Ureter (tissue), 1 donor: ENCODE measurements at places on chromosomes 2 and 18. TPM values are rescaled to one million over a fixed set of nuclear protein-coding genes. Genes with fewer than 3 reads are reported as not detected.

GRCh38 chr2:163565192-163565591 is 170.6 kb downstream of the FIGN start:
- DNase-seq, result no peak

DNA sequence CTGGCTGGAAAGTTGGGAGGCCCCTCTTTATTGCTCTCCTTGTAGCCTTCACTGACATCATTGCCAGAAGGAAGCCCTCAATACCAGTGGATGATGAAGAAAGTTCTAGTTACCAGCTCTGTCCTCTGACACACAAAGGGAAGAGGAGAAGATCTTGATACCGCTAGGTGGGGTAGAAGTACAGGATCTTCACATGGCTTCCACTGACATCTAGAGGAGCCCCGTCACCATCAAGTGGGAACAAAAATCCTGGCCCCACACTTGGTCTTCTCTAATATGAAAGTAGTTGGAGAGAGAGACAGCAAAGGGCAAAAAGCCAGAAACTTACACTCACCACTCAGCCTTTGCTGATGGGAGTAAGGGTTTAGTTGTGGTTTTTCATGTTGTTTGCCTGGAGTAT is 12.4 kb downstream of the XIRP2 start:
- no peak for DNase-seq

DNA sequence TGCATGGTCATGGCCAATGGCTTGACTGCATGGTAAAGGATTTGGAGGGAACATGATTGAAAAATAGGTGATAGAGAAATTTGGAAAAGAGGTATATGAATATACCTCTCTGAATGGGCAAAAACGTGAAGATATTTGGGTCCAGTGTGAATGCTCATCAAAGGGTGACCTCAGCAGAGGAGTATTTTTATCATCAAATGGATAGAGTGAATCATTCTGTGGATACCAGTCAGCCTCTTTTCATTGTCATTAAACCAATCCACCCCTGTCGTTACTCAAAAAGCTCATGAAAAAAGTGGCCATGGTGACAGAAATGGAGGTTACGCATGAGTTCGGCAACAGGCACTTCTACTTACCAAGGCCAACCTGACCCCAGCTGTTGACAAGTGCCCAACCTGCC is 1074.7 kb downstream of the TSN start:
- no peak for DNase-seq

DNA sequence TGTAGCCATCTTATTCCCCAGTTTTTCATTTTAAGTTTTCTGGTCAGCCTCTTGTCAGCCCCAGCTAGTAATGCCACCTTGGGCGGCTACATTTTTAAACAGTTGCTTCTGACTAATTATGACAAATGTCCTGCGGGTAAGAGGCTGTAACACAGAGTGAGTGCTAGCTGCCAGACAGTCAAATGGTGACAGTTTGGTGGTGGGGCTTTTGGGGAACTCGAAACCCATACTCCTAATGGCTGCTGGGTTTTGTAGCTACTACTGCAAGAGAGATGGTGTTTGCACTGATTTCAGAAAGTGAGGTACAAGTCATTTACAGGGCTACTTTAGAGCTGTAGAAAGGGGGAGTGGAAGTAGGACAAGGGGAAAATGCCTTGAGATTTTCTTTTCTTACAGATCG is 48.2 kb downstream of the ZCCHC2 start:
- DNase-seq, result no peak

Gene KIF5C
- total RNA-seq, result 14.3 TPM

DNA sequence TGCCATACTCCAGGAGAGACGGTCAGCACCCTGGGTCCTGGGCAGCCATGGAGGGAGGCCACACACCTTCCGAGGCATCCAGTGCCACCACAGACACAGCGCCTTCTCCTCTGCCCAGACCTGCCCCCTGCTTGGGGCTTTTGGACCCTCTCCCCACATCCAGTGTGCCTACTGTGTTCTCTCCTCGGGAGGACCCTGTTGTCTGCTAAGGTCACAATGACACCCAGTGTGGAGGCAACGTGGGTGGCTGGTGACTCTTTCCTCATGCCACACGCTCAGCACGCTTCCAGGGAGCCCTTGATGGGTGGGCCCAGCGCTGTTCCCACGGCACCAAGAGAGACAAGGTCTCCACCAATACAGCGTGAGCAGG is 251.9 kb downstream of the EIPR1 start:
- no peak for DNase-seq

GRCh38 chr2:145344076-145344724 is 824.3 kb upstream of the ZEB2 start:
- no peak for DNase-seq

DNA sequence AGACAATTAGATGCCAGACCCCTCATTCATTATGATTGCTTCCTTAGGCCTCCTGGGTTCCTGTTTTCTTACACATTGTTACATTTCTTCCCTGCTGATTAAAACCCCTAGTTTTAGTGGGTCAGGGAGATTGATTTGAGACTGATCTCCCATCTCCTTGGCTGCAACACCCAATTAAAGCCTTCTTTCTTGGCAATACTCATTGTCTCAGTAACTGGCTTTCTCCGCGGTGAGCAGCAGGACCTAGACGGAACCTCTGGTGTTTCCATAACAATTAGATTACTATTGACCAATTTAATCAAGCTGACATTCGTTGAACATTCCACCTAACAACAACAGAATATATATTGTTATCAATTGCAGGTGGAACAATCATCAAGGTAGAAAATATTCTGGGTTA is 1676.4 kb upstream of the SLC39A10 start:
- no peak for DNase-seq

GRCh38 chr18:43789234-43790000 is 512.1 kb upstream of the SYT4 start:
- DNase-seq, result no peak

- DNase-seq, result no peak
These were observed 85.9 kb upstream of the RANBP2 start for GRCh38 chr2:108633409-108633808.

DNA sequence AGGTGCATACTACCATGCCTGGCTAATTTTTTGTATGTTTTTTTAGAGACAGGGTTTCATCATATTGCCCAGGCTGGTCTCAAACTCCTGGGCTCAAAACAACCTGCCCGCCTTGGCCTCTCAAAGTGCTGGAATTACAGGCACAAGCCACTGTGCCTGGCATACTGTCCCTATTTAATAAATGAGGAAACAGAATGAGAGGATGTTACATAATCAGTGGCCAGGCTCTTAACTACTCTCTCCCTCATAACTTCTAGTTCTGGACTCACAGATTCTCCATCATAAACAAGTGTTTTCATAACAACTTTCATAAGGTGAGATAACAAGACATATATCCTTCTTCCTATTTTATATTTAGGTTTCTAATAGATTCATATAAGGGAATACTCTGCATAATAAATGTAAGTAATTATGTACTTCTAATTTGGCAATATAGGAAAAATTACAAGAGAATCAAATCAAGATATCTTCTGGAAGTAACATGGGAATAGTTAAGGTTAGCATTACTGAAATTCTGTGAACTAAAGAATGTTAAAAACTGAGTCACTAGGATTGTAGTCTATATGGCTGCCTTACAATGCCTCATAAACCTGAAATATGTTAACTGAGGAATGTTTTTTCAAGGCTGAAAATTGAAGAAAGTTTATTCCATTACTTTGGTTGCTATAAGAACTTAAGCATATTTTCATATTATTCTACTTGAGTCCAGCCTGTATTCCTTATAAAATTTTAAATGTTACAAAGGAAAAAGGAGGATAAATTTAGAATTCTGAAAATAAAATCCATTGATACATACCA is 71.3 kb downstream of the SLC25A12 start:
- DNase-seq, result no peak
